Uterus (tissue), 4 donors: ENCODE measurements at places on chromosomes 6 and 20. TPM values are rescaled to one million over a fixed set of nuclear protein-coding genes. Genes with fewer than 3 reads are reported as not detected.

GRCh38 chr6:132210886-132211563 lies 190.2 kb downstream of the MOXD1 start:
- no peak for DNase-seq

- DNase-seq, result no peak
These were observed 41.8 kb downstream of the DLL1 start for GRCh38 chr6:170248861-170249600.

GNAS-AS1 gene
- total RNA-seq, result not detected

MICB gene
- total RNA-seq, result 1.9 TPM
